HTR-8/SVneo (cell line): ENCODE measurements at places on chromosomes 2 and 18.

DNA sequence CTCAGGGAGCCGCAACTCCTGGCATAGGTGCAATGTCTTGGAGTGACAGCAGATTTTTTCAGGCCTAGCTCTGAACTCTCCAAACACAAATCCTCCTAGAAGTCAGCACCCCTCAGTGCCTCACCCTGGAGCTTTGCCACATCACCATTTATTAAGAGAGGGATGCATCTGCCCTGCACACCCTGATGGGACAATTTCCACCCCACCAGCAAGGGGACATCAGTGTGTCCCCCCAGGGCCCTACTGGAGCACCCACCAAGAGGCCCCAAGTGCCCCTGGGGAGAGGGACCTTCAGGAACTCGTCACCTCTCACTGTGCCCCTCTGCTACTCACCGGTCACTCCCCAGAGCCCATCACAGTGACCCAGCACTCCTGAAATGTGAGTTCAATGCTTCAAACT, 144.7 kb downstream of the NDUFA10 start:
- no peak for DNase-seq

DNA sequence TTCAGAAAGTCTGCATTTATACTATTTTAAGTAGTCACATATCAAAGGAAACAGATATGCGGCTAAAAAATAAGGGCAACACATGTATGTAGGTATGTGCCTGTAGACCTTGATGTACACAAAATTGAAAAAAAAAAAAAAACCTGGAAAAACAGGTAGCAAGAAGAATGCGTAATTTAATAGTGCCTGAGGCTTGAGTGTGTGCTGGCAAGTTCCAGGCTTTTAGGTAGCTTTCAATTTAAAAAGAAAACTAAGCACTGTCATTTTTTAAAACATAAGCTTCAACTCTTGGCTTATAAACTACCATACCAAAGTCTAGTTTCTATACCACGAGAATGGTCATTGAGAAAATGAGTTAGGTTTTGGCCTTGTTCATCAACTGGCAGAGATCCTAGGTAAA, 72.3 kb downstream of the OTX1 start:
- DNase-seq: no peak

GRCh38 chr2:147439986-147440385, 404.8 kb upstream of the ACVR2A start:
- no peak for DNase-seq

DNA sequence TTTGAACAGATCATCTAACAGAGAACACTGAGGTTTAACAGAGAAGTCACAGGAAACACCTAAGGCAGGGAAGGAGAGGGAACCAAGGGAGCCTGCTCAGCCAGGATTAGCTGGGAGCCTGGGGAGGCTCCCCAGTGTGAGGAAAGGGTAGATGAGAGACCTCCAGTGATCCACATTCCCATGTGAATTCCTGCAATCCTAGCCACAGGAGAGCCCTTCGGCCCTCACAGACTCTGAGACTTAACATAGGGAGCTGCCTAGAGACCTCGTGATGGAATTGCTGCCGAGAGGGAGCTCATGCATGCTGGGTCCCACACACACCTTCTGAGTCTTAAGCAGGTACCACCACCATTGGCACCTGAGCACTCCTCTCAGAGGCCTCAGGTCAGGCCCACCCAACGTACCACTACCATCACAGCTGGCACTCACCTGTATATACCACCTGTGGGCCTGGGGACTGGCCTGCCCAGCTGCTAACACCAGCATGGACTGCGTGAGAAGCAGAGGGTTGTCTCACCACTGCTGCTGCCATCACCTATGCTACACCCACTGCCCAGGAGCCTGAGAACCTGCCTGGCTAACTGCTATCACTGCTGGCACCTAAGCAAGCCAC, 225.9 kb upstream of the RASGRP3 start:
- no peak for DNase-seq

- DNase-seq: no peak
These were observed 75.2 kb upstream of the RMDN2 start for GRCh38 chr2:37849911-37850310.

GRCh38 chr2:119531292-119531691, 7.0 kb upstream of the SCTR start:
- no peak for DNase-seq

DNA sequence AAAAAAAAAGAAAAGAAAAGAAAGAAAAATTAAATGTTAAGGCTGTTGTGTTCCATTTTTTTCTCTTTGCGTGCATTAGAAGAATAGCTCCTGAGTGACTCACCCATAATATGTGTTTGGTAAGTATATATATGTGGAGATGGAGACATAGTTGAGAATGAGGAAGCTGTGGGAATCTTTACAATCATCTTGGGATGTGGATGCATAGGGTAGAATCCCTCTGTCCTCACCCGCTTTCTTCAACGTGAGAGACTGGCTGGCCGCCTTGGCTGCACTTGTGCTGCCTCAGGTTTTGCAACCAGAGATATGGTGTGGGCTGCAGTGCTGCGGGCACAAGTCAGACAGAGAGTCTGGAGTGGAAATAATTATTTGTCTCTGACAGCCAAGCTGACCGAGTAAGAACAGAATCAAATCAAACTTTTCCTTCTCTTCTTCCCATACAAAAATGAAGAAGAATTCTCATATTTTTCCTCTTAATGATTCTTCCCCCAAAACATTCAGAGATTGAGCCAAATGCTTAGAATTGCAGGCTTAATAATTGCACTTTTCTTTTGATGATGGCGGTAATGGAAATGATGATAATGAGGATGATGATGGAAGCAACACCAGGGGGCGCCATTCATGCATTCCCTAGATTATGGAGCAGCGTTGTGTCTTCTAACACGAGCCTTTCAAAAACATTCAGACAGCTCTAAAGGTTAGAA, 48.5 kb downstream of the SERPINB7 start:
- DNase-seq: no peak

DNA sequence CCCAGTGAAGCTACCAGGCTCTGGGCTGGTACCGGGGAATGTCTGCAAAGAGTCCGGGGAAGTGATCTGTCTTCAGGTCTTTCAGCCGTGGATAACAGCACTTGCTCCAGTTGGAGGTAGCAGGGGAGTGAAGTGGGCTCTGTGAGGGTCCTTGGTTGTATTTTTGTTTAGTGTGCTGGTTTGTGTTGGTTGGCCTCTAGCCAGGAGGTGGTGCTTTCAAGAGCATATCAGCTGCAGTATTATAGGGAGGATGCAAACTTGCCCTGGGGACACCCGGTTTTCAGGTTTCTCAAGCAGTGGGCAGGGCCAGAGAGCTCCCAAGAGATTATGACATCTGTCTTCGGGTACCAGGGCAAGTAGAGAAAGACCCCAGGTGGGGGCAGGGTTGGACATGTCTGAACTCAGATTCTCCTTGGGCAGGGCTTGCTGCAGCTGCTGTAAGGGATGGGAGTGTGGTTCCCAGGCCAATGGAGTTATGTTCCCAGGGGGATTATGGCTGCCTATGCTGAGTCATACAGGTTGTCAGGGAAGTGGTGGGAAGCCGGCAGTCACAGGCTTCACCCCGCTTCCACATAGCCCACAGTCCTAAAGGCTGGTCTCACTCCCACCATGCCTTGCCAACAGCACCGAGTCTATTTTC, 34.4 kb downstream of the ACAA2 start:
- DNase-seq: no peak

DNA sequence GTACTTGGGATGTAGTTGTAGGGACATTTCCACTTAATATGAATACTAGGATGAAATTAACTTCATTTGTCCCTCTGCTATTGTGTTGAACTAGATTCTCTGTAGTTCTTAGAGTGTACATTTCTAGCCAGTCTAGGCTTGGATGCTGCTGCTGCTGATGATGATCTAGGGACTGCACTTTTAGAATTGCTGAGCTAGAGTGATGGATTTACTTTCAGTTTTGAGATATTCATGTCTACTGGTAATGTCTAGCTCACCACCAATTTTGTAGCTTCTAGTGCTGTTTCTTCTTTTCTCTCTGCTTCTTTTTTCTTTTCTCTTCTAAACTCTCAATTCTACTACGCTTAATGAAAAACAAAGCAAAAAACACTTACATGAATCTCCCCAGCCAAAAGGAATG, 49.4 kb downstream of the MRPS9 start:
- DNase-seq: no peak

GRCh38 chr2:178328037-178328436, 122.9 kb downstream of the PRKRA start:
- DNase-seq: no peak

- DNase-seq: no peak
These were observed 63.3 kb downstream of the FAM228A start for GRCh38 chr2:24238158-24238557.

DNA sequence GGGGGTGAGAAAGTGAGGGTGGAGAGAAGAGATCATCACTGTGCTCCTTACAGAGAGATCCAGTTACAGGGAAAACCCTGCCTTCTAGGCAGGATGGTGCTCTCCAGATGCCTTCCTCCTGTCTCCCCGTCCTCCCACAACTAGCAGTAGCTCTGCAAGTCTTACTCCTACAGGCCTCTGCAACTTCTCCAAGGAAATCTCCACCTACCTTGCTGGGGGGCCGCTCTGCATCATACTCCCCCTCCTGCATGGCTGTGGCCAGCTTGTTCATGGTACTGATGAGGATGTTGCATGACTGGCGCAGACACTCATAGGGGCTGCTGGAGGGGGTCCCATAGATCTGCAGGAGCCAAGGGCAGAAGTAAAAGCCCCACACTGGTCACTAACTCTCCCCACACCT, 14.1 kb downstream of the DCTN1 start:
- no peak for DNase-seq
